ENCODE measurements at places on chromosomes 2 and 18. TPM values are rescaled to one million over a fixed set of nuclear protein-coding genes. Genes with fewer than 3 reads are reported as not detected.
A peak's percentile ranks its signal among the peaks of the same experiment; 100 is the strongest.

GRCh38 chr2:172373076-172373475 lies 54.3 kb upstream of the ITGA6 start:
- H3K4me3 ChIP-seq, result no peak overlapping the region
- no peak for DNase-seq
- H3K4me1 ChIP-seq, result no peaks in the 10 kb centered on the region

DNA sequence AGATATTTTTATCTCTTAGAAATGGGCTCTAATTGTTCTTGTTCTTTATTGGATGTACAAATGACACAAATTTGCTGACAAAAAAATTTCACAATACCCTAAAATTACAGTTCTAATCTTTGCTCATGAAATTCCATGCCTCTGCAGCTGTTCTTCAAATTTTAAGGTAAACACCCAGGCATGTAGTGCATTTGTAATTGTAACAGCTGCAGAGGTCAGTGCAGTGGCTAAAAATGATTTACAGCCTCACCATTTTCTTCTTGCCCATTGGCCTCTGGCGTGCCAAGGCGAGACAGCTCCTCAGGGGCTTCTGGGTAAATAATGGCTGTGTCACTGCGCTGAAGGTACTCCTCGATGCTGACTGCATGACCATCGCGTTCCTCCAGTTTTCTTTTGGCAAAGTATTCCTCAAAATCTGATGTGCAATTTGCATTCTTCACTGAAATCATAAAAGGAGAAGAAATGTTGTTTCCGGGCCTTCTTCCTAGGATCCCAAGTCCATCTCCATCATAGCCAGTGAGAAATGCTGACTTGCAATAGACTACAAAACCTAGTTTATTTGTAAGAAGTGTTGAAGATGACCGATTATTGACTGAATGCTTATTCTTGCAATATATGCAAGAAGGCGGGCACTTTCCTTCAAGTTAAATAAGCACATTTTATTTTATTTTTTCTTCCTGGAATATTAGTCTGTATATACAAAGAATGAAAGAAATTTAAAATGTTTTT lies 115.2 kb downstream of the ZEB2 start:
- no peaks in the 10 kb centered on the region for H3K27me3 ChIP-seq
- DNase-seq, result no peak
- no peak overlapping the region for H3K4me3 ChIP-seq
- H3K4me1 ChIP-seq, result peaks cover 7% of the 10 kb centered on the region
- peaks cover 4% of the 10 kb centered on the region for H3K36me3 ChIP-seq

DNA sequence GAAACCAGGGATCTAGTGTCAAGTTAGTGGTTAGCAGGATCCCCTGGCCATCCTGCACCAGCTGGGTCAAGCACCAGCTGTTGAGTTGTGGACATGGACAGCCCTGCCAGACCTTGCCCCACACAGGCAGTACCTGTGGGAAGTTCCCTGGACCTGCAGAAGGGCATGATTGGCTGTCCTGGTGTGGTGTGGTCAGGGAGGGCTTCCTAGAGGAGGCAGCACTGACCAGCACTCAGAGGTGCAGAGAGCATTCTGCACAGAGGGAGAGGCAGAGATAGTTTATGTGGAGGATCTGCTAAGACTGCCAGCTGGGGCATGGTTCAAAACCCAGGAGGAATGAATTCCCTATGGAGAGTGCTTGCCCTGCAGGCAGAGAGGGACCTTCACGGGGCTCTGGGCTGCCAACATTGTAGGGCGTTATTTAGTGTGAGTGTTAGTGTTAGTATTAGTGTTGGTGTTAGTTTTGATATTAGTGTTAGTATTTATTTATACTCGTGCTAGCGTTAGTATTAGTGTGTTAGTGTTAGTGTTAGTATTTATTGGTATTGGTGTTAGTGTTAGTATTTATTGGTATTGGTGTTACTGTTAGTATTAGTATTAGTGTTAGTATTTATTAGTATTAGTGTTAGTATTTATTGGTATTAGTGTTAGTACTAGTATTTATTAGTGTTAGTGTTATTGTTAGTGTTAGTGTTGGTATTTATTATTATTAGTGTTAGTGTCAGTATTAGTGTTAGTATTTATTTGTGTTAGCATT lies 31.9 kb downstream of the TWIST2 start:
- H3K27me3 ChIP-seq, result no peaks in the 10 kb centered on the region
- H3K27ac ChIP-seq, result no peak overlapping the region

DNA sequence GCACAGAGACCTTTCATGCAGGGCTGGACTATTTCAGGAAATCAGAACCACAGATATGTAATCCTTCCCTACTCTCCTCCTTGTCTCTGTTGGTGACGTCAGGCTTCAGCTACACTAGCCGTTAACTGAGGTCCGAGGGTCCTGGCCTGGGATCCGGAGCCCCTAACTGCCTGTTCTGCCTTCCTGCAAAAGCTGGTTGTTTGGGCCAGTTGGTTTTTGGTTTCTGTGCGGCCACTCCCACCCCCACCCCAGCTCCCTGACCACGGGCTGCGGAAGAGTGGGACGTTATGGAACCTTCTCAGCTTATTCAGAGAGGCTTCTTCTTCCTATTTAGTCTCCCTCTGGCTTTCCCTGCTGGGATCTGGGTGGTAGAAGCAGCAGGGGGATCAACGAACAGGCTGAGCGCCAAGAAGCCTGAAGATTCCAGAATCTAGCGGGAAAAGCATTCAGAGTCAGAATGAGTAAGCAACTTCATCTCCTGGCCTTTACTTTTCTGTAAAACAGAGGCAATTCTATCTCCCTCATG lies 49.3 kb upstream of the ROCK2 start:
- no peaks in the 10 kb centered on the region for H3K27me3 ChIP-seq
- no peaks in the 10 kb centered on the region for H3K36me3 ChIP-seq
- H3K4me1 ChIP-seq, result peaks cover 44% of the 10 kb centered on the region
- no peak overlapping the region for H3K4me3 ChIP-seq
- peak overlapping the region; percentile 57 for H3K27ac ChIP-seq

GRCh38 chr2:78644854-78645253 lies 380.6 kb upstream of the REG3G start:
- DNase-seq, result no peak
- no peak overlapping the region for H3K4me3 ChIP-seq
- no peak overlapping the region for H3K27ac ChIP-seq
- H3K36me3 ChIP-seq, result no peaks in the 10 kb centered on the region

GRCh38 chr2:31729442-31730092 lies 148.8 kb upstream of the SRD5A2 start:
- no peak overlapping the region for H3K4me3 ChIP-seq
- no peak overlapping the region for H3K27ac ChIP-seq
- no peaks in the 10 kb centered on the region for H3K4me1 ChIP-seq
- no peak for DNase-seq
- no peaks in the 10 kb centered on the region for H3K36me3 ChIP-seq

The C18orf54 gene
- 9.3 TPM for total RNA-seq

DNA sequence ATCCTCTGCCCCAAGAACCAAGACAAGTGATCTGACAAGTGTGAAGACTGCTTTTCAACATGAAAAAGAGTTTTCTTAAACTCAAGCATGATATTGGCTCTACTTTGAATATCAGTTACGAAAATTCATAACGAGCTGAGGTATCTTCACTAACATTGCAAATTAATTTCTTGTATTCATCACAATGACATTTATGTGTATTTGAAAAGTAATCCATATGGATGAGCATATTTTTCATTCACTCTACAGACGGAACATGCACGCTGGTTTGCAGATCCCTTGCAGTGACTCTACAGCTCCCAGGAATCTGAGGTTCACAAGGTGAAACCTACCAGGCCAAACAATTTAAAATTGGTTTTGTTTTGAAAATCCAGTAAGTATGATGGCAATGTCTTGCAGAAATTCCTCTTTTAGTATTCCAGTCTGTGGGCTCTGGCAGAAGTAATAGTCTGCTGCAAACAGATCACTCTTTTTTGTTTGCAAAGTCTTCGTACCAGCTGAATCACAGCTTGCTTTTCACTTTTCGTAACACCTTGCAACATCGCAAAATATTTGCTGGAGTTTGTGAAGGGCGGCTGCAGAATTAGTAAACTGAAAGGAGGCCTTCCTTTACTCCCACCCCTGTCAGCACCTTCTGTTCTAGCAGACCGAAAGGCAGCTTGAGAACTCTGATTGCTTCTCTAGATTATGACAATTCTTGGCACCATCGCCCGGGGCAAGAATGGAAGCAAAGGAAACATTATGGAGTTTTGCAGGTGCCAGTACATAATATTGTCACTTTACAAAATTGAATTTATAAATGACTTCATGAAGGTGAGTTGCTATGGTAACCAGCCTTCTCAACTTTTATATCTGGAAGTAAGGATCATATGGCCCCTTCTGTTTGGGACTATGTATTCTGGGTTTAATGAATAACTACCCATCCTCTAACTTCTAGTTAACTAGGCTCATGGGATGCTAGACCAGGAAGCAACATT lies 168.7 kb downstream of the TMEM247 start:
- H3K4me3 ChIP-seq, result no peak overlapping the region
- no peaks in the 10 kb centered on the region for H3K4me1 ChIP-seq
- no peaks in the 10 kb centered on the region for H3K27me3 ChIP-seq
- H3K36me3 ChIP-seq, result no peaks in the 10 kb centered on the region

The KRTCAP3 gene
- total RNA-seq, result not detected

DNA sequence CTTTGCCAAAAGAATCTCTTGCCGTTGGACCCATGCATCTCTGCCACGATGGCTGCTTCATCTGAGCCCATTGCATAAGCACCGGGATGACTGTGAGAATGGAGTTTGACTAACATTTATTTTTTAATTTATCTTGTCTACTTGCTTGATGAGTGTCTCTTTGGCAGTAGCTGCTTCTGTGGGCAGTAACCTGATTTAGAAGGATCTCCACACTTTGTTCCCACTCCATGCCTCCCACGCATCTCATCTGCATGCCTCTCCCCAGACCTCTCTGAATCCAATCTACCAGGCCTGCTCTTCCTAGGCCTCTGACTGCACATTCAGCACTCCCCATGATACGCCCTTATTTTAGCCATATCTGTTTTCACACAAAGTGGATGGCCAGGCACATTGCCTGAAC lies 23.7 kb upstream of the TMX3 start:
- no peaks in the 10 kb centered on the region for H3K36me3 ChIP-seq
- no peak for DNase-seq
- H3K4me3 ChIP-seq, result no peak overlapping the region
- no peak overlapping the region for H3K27ac ChIP-seq

GRCh38 chr2:109636317-109636716 lies 22.2 kb downstream of the SOWAHC start:
- DNase-seq, result no peak
- no peaks in the 10 kb centered on the region for H3K4me1 ChIP-seq
- no peak overlapping the region for H3K27ac ChIP-seq
- no peaks in the 10 kb centered on the region for H3K36me3 ChIP-seq
- no peak overlapping the region for H3K4me3 ChIP-seq

The MERTK gene
- 16.8 TPM for total RNA-seq

GRCh38 chr2:165674780-165675179 lies 119.3 kb downstream of the GALNT3 start:
- H3K27ac ChIP-seq, result no peak overlapping the region
- DNase-seq, result no peak
- no peaks in the 10 kb centered on the region for H3K4me1 ChIP-seq
- H3K36me3 ChIP-seq, result peaks cover 16% of the 10 kb centered on the region

The CD207 gene
- total RNA-seq, result not detected

GRCh38 chr18:55435592-55435991 lies 152.4 kb downstream of the TCF4 start:
- no peaks in the 10 kb centered on the region for H3K4me1 ChIP-seq
- no peak for DNase-seq
- H3K27me3 ChIP-seq, result no peaks in the 10 kb centered on the region
- no peaks in the 10 kb centered on the region for H3K36me3 ChIP-seq
- H3K27ac ChIP-seq, result no peak overlapping the region
- H3K4me3 ChIP-seq, result no peak overlapping the region

The MYO1B gene
- total RNA-seq, result 67.5 TPM

DNA sequence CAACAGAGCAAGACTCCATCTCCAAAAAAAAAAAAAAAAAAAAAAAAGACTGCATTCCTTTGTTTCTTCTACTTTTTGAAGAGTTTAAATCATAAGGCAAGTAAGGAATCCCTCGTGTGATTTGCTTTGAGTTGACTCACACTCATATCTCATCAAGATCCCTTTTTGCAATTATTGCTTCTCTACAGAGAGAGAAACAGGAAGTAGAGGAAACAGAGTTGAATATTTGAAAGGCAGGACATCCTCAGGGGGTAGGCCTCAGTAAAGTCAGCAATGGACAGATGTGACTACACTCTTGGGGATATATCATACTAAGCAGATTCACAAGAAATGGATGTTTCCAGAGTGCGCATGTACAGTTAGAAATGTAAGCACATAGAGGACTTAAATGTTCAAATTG lies 11.2 kb upstream of the EFR3B start:
- no peaks in the 10 kb centered on the region for H3K4me1 ChIP-seq
- DNase-seq, result no peak
- no peak overlapping the region for H3K27ac ChIP-seq
- H3K4me3 ChIP-seq, result no peak overlapping the region
- H3K27me3 ChIP-seq, result no peaks in the 10 kb centered on the region

GRCh38 chr2:219001100-219001576 lies 7.9 kb upstream of the CRYBA2 start:
- H3K36me3 ChIP-seq, result no peaks in the 10 kb centered on the region
- no peak overlapping the region for H3K4me3 ChIP-seq
- H3K27me3 ChIP-seq, result peaks cover 91% of the 10 kb centered on the region

DNA sequence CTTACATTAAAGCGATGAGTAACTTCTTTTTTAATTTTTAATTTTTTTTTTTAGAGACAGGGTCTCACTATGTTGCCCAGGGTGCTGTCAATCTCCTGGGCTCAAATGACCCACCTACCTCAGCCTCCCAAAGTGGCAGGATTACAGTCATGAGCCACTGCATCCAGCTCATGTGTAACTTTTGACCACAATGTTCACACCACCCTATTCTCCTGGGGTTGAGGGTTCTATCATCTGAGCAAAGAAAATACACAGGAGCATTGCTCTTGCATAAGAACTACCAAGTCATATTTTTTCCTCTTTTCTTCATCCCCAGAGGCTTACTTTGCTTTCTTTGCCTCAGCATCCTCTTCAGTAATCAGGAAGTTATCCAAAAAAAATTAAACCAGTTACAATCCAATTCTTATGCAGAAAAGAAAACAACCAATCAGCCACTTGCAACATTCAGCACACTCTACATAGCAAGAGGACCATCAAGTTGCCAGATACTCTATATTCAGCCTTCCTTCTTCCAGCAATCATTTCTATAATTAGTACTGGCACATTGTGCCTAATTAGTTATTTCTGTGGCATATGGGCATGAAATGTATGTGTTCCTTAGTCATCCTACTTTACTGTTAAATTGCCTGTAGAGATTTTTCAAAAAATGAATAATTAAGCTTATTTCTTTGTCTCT lies 345.6 kb downstream of the AKAIN1 start:
- no peaks in the 10 kb centered on the region for H3K36me3 ChIP-seq
- H3K27ac ChIP-seq, result no peak overlapping the region
- no peaks in the 10 kb centered on the region for H3K4me1 ChIP-seq

- no peak for DNase-seq
- no peak overlapping the region for H3K4me3 ChIP-seq
Observed at GRCh38 chr2:162069267-162069903, 4.6 kb downstream of the DPP4 start.

Data from spinal cord (tissue), 10 donors.